ENCODE measurements at places on chromosomes 5 and 9. TPM values are rescaled to one million over a fixed set of nuclear protein-coding genes. Genes with fewer than 3 reads are reported as not detected.

Gene PCDHGA5
- 2.3 TPM for total RNA-seq

Gene GALNT12
- total RNA-seq, result 56.0 TPM

Gene TLE4
- 63.9 TPM for total RNA-seq

Gene KLF4
- 323 TPM for total RNA-seq

Gene CDKN2B
- not detected for total RNA-seq

Gene FAM78A
- total RNA-seq, result 1.9 TPM

Gene LRRC19
- total RNA-seq, result 3.7 TPM

Gene DMRTA1
- total RNA-seq, result 2.9 TPM

Gene NUTM2F
- not detected for total RNA-seq

DNA sequence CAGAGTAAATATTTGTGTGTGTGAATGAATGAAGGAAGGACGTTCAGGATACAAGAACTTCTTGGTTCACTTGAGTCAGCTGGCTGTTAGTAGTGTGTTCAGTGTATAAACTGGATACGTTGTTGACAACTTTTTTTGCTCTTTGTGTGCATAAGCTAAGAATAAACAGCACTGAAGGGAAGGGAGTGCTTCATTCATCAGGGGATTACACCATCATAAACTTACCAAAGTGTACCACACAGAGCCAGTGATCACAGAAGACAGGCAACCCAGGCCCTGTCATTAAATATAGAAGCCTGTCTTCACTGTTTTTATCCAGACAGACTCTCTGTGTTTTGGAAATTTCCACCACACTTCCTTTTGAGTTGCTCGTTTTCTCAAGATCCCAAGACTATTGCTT lies 55.5 kb upstream of the MEF2C start:
- no peaks in the 10 kb centered on the region for H3K27me3 ChIP-seq
- no peak for DNase-seq
- no peaks in the 10 kb centered on the region for H3K36me3 ChIP-seq

DNA sequence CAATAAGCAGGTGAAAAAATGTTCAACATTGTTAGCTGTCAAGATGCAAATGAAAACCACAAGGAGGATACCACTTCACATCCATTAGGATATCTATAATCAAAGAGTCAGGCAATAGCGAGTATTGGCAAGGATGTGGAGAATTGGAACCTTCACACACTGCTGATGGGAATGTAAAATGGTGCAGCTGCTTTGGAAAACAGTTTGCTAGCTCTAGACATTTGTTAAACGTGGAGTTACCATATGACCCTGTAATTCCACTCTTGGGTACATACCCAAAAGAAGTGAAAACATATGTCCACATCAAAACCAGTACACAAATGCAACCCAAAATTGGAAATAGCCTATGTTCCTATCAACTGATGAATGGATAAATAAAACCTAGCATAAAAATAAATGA lies 37.4 kb downstream of the SCAMP1 start:
- no peaks in the 10 kb centered on the region for H3K4me1 ChIP-seq
- DNase-seq, result no peak
- no peaks in the 10 kb centered on the region for H3K27me3 ChIP-seq
- no peak overlapping the region for H3K4me3 ChIP-seq
- no peaks in the 10 kb centered on the region for H3K36me3 ChIP-seq

- no peaks in the 10 kb centered on the region for H3K4me1 ChIP-seq
- H3K4me3 ChIP-seq, result no peak overlapping the region
- DNase-seq, result no peak
- no peaks in the 10 kb centered on the region for H3K27me3 ChIP-seq
- no peaks in the 10 kb centered on the region for H3K36me3 ChIP-seq
Measured at GRCh38 chr5:176185133-176185733, 53.0 kb upstream of the SIMC1 start.

GRCh38 chr9:128828719-128829452 lies 708 bp downstream of the SPOUT1 start:
- peak overlapping the region; percentile 79 for H3K27ac ChIP-seq
- peaks cover 51% of the 10 kb centered on the region for H3K36me3 ChIP-seq
- DNase-seq, result no peak
- H3K4me1 ChIP-seq, result peaks cover 34% of the 10 kb centered on the region

DNA sequence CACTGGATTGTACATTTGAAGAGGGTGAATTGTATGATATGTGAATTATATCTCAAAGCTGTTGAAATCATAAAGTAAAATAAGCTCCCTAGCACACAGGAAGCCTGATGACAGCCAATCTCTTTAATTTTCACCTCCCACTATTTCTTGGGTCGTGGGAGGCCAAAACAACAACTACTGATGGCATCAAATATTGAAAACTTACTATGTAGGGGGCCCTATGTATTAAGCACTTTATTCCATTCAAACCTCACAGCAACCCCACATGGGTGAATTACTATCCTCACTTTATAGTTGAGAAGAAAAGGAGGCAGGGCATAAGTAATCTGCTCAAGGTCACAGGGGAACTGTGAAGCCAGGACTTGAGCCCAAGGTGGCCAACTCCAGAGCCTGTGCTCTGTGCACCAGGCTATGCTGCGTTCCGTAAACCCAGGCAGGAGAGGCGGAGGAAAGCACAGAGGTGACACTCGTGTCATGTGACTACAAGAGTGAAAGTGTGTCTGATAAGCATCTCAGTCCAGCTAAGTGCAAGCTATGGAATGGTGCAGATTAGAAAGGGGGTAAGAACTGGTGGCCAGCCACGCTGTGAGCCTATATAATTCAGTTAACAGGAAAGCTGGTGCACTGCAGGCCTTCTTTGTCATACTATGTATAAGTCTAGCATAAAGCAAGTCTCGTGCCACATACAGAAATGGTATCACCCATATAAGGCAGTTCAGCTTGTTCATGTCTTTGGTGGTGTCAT lies 221.0 kb downstream of the DCP2 start:
- no peak overlapping the region for H3K27ac ChIP-seq
- DNase-seq, result peak; percentile 41
- no peaks in the 10 kb centered on the region for H3K36me3 ChIP-seq
- H3K4me3 ChIP-seq, result no peak overlapping the region
- H3K27me3 ChIP-seq, result no peaks in the 10 kb centered on the region

GRCh38 chr5:60295423-60295822 lies 401.9 kb upstream of the PDE4D start:
- DNase-seq, result peak; percentile 55
- H3K36me3 ChIP-seq, result no peaks in the 10 kb centered on the region
- H3K4me1 ChIP-seq, result no peaks in the 10 kb centered on the region
- H3K27me3 ChIP-seq, result no peaks in the 10 kb centered on the region
- no peak overlapping the region for H3K4me3 ChIP-seq
- no peak overlapping the region for H3K27ac ChIP-seq

GRCh38 chr5:61563401-61563800 lies 231.3 kb downstream of the ZSWIM6 start:
- DNase-seq, result peak; percentile 42
- no peaks in the 10 kb centered on the region for H3K27me3 ChIP-seq
- H3K27ac ChIP-seq, result no peak overlapping the region
- no peaks in the 10 kb centered on the region for H3K4me1 ChIP-seq
- no peak overlapping the region for H3K4me3 ChIP-seq
- H3K36me3 ChIP-seq, result no peaks in the 10 kb centered on the region

DNA sequence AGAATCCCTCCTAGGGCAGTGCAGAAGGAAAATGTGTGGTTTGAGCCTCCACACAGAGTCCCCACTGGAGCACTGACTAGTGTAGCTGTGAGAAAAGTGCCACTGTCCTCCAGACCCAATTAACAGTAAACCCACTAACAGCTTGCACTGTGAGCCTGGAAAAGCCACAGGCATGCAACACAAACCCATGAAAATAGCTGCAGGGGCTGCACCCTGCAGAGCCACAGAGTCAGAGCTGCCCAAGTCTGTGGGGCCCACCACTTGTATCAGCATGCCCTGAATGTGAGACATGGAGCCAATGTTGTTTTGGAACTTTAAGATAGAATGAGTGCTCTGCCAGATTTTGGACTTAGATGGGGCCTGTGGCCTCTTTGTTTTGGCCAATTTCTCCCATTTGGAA lies 119.8 kb upstream of the CDH9 start:
- H3K4me1 ChIP-seq, result no peaks in the 10 kb centered on the region
- DNase-seq, result no peak
- H3K27me3 ChIP-seq, result no peaks in the 10 kb centered on the region
- no peaks in the 10 kb centered on the region for H3K36me3 ChIP-seq

DNA sequence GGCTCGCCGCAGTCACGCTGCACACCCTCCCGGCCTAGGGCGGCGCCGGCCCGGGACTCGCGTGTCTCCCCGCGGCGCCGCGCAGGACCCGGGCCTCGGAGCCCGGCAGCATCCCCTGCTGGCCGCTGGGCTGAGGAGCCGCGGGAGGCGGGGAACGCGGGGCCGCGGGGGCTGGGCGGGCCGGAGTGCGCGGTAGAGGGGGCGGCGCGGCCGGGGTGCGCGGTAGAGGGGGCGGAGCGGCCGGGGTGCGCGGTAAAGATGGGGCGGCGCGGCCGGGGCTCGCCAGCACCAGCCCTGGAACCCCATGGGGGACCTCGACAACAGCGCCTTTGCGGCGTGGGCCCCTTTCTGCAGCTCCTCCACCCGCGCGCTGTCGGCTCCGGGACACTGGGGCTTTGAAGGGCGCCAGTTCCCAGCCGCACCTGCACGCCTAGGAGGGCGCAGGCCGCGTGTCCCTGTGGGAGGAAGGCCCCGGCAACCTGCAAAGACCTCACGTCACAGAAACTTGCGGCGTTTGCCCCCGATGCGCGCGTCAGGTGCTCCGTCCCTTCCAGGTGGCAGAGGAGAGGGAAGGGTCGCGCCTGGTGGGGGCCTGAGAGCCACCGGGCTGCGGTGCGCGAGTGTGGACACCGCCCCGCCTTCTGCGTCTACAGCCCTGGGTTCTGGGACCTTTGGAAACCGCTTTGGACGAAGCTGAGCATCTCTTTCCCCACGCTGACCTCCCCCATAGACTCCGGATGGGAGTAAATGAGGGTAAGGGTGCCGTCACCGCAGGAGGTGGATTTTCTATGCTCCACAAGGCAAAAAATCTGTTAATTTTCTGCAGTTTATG lies 49.6 kb downstream of the NSUN2 start:
- H3K27me3 ChIP-seq, result peaks cover 20% of the 10 kb centered on the region
- H3K27ac ChIP-seq, result no peak overlapping the region
- peak; percentile 53 for DNase-seq
- H3K4me3 ChIP-seq, result peak overlapping the region; percentile 48

GRCh38 chr5:57085306-57086081 lies 88.4 kb upstream of the GPBP1 start:
- no peak overlapping the region for H3K27ac ChIP-seq
- no peaks in the 10 kb centered on the region for H3K4me1 ChIP-seq
- H3K27me3 ChIP-seq, result no peaks in the 10 kb centered on the region
- no peak for DNase-seq
- no peaks in the 10 kb centered on the region for H3K36me3 ChIP-seq

- no peak overlapping the region for H3K27ac ChIP-seq
- H3K4me1 ChIP-seq, result peaks cover 23% of the 10 kb centered on the region
- H3K4me3 ChIP-seq, result no peak overlapping the region
- no peaks in the 10 kb centered on the region for H3K36me3 ChIP-seq
- DNase-seq, result peak; percentile 23
- H3K27me3 ChIP-seq, result no peaks in the 10 kb centered on the region
Measured at GRCh38 chr9:12697719-12698118, 4.5 kb downstream of the TYRP1 start.

GRCh38 chr9:100720922-100721321 lies 143.0 kb downstream of the CAVIN4 start:
- no peaks in the 10 kb centered on the region for H3K4me1 ChIP-seq
- no peaks in the 10 kb centered on the region for H3K36me3 ChIP-seq
- DNase-seq, result no peak

- H3K36me3 ChIP-seq, result peaks cover 26% of the 10 kb centered on the region
- no peak for DNase-seq
- no peak overlapping the region for H3K27ac ChIP-seq
Measured at GRCh38 chr9:78319197-78320029, 22.5 kb downstream of the PSAT1 start.

GRCh38 chr5:59745415-59745863 lies 148.1 kb downstream of the PDE4D start:
- no peaks in the 10 kb centered on the region for H3K36me3 ChIP-seq
- DNase-seq, result peak; percentile 43
- H3K27me3 ChIP-seq, result no peaks in the 10 kb centered on the region
- H3K4me3 ChIP-seq, result peak overlapping the region; percentile 20
- peak overlapping the region; percentile 58 for H3K27ac ChIP-seq

GRCh38 chr5:106601620-106602019 lies 1069.1 kb downstream of the EFNA5 start:
- H3K27me3 ChIP-seq, result no peaks in the 10 kb centered on the region
- no peaks in the 10 kb centered on the region for H3K4me1 ChIP-seq
- DNase-seq, result peak; percentile 13
- H3K27ac ChIP-seq, result no peak overlapping the region

GRCh38 chr9:21762064-21762463 lies 40.4 kb upstream of the MTAP start:
- H3K4me3 ChIP-seq, result no peak overlapping the region
- H3K4me1 ChIP-seq, result no peaks in the 10 kb centered on the region
- H3K27ac ChIP-seq, result no peak overlapping the region
- no peaks in the 10 kb centered on the region for H3K27me3 ChIP-seq

GRCh38 chr5:179731791-179732411 lies 721 bp upstream of the MAML1 start:
- no peak for DNase-seq
- H3K27ac ChIP-seq, result peak overlapping the region; percentile 92
- peaks cover 42% of the 10 kb centered on the region for H3K4me1 ChIP-seq
- peaks cover 39% of the 10 kb centered on the region for H3K36me3 ChIP-seq

- no peaks in the 10 kb centered on the region for H3K36me3 ChIP-seq
- peaks cover 9% of the 10 kb centered on the region for H3K4me1 ChIP-seq
- H3K27me3 ChIP-seq, result no peaks in the 10 kb centered on the region
- no peak overlapping the region for H3K4me3 ChIP-seq
- DNase-seq, result no peak
Measured at GRCh38 chr9:38073882-38074281, 4.9 kb upstream of the SHB start.

DNA sequence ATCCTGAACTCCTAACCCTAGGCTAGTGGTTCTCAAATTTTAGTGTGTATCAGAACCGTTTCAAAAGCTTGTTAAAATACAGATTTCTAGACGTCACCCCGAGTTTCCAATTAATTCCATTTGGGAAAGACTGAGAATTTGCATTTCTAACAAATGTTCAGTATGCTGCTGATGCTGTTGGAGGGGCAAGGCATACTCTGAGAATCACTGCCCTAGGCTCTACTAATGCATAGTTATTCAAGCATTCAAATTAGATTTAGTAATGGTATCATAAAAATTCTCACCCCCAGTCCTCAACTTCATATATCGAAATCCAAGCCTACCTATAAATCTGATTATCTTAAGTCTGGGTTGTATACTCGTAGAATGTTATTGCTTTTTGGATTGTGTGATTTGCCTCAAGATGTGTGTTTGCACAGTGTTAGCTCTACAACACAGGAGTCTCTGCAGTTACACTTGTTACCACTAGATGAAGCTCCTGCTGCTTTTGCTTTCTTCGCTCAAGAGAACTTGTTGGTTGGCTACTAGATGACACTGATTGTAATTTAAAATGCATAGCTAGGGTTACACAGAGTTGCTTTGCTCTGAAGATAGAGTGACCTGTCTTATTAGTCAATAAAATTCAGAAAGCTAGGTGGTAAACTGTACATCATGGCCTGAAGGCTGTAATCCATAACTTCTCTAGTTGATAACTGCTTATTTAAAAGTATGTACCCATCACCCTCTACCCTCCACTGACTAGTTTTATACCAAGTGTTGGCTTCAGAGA lies 7.5 kb upstream of the ERAP2 start:
- peak; percentile 83 for DNase-seq
- no peaks in the 10 kb centered on the region for H3K4me1 ChIP-seq
- no peak overlapping the region for H3K4me3 ChIP-seq
